ENCODE measurements at places on chromosomes 2 and 18.

GRCh38 chr2:190849774-190850173 is 30.8 kb upstream of the GLS start:
- DNase-seq = no peak

GRCh38 chr2:190718652-190719526 is 70.0 kb downstream of the NAB1 start:
- peak; percentile 38 for DNase-seq

DNA sequence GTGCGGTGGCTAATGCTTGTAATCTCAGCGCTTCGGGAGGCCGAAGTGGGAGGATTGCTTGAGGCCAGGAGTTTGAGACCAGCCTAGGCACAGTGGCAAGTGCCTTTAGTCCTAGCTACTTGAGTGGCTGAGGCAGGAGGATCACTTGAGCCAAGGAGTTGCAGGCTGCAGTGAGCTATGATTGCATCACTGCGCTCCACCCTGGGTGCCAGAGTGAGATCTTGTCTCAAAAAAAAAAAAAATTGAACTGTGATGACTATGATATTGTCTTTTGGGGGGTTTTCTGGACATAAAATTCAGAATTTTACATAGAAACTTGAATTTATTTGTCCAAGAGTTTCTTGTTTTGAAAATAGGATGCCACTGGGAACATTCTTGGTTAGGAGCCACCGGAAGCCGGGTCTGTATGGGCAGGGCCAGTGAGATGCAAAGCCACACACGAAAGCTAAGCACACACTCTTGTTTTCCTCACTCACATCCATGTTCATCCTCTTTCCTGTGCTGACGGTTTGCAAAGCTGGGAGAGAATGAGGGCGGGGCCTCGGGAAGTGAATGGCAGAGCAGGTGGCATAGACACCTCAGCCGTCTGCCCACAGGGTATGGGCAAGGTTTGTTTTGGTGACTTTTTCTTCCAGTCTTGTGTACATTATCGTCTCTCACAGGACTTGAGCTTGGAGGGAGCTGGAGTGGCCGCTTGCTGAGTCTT is 12.6 kb downstream of the AGAP1 start:
- no peak for DNase-seq

DNA sequence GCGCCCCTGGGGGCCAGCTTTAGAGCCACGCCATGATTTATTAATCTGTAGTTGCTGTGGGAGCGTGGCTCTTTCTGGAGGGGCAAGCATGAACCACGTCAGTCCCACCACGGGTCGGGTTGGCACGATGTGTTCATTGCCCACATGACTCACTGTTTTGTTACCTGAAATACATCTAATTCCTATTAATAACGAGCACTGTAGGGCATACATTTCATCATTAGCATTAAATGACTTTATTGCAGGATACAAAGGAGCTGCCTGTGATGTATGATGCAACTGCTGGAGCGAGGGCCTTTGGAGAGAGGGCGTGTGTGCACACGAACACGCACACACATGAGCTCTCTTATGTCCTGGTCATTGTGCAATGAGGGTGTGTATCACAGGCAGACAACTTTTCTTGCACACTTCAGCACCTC is 127.0 kb downstream of the INHBB start:
- no peak for DNase-seq

DNA sequence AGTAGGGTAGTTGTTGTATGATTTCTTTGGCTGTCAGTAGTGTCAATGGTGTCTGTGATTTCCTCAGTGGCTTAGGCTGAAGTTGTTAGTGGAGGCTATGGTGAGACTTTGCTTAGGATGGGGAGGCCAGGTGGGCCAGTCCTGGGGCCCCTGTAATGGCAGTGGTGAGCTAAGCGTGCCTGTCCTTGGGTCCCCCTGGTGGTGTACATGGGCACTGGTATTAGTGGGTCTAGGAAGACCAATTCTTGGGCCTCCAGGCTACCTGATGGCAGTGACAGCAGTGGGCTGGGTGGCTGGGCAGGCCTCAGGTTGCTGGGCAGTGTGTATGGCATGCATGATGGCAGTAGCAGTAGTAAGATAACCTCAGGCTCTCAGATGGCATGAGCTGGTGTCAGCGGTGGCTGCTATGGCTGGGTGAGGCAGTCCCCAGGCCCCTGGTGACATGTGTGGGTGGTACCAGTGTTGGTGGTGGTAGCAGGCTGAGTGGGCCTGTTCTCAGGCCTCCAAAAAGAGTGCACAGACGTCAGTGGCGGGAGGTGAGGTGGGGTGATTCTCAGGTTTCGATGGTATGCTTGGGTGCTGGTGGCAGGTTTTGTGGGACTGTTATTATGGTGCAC is 103.2 kb downstream of the KLHL14 start:
- no peak for DNase-seq

DNA sequence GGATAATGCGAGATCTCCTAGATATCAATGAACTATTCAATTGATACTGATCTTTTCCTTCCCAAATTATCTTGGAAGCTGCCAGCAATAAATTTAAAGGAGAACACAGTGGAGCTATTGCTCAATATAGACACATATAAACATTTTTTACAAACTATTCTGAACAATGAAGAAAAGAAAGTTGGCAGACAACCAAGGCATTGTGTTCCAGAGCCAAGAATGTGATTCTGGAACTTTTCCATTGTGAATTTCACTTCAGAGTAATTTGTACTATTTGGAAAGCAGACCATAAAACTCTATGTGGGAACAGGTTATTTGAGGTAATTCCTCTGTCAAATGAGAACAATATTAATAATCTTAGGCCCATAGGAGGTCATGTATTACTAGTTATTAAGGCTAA is 588.2 kb downstream of the IRS1 start:
- no peak for DNase-seq

DNA sequence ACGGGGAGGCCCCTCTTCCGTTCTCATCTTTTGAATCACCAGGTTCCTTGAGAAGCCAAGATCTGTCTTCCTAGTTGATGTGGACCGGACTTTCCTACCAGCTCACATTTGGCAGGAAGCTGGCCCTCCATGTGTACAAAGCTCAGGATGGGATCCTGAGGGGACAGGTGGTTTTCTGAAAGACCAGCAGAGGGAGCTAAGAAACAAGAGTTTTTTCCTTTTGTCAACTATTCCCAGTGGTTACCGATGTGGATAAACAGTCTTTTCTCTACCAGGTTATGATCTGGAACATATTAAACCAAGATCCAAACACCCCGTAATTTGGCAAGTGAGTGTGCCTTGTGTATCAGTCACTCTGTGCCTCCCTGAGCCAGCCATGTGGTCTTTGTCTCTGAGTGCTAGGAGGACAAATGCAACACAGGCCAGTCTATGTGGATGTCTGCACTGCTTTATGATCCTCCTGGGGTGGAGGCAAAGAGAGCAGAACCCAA is 25.1 kb upstream of the ARHGAP25 start:
- no peak for DNase-seq

GRCh38 chr2:176589825-176590440 is 320.7 kb downstream of the MTX2 start:
- DNase-seq = no peak

- DNase-seq = no peak
These were observed 123.5 kb downstream of the CHST9 start for GRCh38 chr18:27061488-27062095.

- no peak for DNase-seq
These were observed 510.8 kb downstream of the TRIB2 start for GRCh38 chr2:13227578-13227977.

DNA sequence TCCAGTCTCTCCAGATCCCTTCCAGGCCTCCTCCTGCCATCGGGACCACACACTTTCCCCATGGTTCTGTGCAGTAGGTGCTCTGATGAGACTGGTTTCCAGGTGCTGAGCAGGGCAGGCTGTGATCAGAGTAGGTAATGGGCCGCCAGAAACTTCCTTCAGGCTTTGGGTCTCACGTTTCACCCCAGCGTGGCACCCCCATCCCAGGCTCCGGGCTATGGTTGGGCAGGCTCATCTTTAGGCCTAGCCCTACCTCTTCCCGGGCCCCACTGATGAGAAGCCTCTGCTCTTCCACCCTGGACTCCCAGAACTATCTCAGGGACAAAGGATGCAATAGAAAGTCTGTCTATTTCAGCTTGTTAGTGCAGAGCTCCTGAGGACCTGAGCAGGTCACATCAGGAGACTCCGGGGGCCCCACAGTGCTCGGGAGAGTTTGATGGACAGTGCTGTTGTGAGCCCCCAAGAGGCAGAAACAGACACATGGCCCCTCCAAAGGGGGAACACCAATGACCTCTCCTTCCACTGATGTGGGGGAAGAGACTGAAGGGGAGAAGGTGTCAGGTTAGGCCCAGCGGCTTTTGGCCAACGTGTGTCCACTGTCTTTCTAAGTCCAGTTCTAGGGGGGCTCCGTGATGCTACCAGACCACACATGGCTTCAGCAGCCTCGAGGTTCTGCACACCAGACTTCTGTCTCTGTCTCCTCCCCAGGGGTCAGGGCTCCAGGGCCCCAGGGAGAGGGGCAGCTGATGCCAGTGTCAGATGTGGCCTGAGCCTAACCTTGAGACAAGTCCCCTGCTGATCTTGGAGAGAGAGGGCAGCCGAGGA is 5.8 kb upstream of the PROM2 start:
- DNase-seq = no peak
